CD4-positive, alpha-beta T cell (primary cell): ENCODE measurements at places on chromosomes 6 and 20.

- DNase-seq: no peak
Observed at GRCh38 chr20:59820204-59821041, 113.0 kb downstream of the SYCP2 start.

GRCh38 chr20:50464725-50465650 is 45.2 kb upstream of the PTPN1 start:
- DNase-seq: no peak

- no peak for DNase-seq
Observed at GRCh38 chr6:52672412-52673025, 1.6 kb downstream of the TMEM14A start.

- no peak for DNase-seq
Observed at GRCh38 chr6:169953686-169954085, 202.3 kb downstream of the ERMARD start.

DNA sequence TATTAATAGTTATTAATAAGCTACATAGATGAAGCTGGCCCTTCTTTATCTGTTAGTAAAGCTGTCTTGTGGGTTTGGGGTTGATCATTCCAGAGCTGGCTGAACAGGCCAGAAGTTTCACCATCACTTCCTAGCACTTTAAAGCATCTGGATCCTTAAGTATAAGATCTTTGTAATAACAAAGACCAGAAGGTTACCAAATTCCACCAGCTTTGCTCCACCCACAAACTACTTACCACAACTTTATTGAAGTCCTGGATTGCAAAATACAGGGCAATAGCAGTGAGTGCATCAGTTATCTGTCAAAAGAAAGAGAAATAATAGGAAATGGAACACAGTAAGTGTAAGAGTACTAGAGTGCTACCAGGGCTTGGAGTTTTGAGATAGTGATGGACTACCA is 33.0 kb downstream of the PIGU start:
- no peak for DNase-seq

- DNase-seq: no peak
Observed at GRCh38 chr6:138383776-138384175, 6.1 kb downstream of the SMIM28 start.

GRCh38 chr6:41874741-41875140 is 20.4 kb downstream of the USP49 start:
- no peak for DNase-seq

- no peak for DNase-seq
Observed at GRCh38 chr6:2476376-2476775, 231.0 kb upstream of the GMDS start.

- DNase-seq: no peak
Observed at GRCh38 chr6:163226181-163226835, 188.2 kb upstream of the QKI start.

GRCh38 chr20:9837634-9838033 is 1.2 kb downstream of the PAK5 start:
- DNase-seq: no peak

DNA sequence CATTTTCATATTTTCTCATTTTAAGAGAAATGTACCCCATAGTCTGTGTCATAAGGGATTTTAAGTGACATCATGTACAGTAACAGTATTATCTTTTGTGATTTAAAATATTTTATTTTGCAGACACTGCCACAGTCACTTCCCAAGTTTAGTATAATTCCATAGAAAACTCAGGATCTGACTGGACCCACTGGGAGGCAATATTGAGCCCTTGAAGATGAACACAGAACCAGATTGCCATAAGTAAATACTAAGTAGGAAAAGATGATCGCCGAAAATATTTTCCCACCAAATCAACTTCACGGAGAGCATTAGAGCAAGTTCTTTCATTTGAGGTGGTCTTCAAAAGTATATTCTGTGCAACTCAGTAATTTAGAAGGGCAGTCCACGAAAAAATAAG is 17.6 kb upstream of the PKHD1 start:
- no peak for DNase-seq

DNA sequence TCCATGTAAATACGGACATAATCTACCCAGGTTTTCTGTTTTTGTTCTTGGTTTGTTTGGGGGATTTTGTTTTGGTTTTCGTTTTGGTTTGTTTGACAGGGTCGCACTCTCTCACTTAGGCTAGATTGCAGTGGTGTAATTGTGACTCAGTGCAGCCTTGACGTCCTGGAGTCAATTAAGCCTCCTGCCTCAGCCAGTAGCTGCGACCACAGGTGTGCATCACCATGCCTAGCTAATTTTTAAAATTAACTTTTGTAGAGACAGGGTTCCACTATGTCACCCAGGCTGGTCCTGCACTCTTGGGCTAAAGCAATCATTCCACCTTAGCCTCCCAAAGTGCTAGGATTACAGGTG is 37.8 kb upstream of the EYA4 start:
- DNase-seq: no peak

- no peak for DNase-seq
Observed at GRCh38 chr6:47034421-47034820, 7.7 kb downstream of the ADGRF1 start.

DNA sequence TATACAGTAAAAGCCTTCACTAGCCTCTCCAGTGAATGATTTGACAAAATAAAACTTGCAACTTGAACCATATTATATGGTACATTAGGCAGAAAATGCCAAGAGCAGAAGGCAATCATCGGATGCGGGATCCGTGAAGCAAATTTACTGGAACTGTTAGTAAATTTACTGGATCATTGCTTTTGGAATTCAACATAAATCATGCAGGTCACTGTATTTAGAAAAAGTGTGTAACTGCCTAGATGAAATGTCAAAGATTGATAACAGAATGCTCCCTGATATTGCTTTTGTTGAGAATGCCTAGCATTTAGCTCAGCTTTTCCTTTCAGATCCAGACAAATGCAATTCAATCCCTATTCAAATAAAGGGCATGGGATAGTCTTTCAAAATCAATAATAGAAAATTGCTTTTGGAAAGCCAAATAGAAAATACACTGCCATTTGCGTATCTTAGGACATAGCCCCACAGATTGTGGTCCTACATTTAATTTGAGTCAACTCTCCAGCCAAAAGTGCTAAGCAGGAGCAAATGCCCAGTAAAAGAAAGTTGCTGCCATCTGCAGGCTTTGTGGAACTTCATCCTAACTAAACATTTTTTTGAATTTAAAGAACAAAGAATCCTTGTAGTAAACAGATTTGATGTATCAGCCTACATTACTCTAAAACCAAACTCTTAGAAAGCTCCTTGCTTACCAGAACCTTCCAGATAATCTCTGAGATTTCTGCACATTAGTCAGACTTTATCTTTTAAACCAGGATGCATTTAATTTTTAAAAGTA is 109.5 kb upstream of the HSF2 start:
- no peak for DNase-seq

GRCh38 chr20:63002511-63002910 is 4.3 kb downstream of the BHLHE23 start:
- no peak for DNase-seq

DNA sequence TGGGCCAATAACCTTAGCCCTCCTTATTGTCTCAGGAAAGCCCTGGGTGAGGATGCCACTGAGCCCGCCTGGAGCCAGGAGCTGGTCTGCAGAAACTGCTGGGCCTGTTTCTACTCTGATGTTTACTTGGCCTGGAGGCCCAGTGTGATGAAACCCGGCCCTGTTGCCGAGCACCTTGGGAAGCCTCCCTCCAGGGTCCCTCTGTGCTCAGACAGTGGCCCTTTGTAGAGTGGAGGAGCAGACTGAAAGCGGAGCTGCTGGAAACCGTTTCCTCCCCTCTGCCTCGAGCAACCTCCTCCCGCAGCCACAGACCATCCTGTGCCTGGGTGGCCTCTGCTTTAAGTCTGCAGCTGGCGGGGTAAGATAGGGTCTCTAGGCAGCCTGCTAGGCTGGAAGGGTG is 84.1 kb upstream of the EPB41L1 start:
- no peak for DNase-seq

GRCh38 chr20:33284284-33284683 is 1.3 kb downstream of the BPIFB1 start:
- DNase-seq: no peak

DNA sequence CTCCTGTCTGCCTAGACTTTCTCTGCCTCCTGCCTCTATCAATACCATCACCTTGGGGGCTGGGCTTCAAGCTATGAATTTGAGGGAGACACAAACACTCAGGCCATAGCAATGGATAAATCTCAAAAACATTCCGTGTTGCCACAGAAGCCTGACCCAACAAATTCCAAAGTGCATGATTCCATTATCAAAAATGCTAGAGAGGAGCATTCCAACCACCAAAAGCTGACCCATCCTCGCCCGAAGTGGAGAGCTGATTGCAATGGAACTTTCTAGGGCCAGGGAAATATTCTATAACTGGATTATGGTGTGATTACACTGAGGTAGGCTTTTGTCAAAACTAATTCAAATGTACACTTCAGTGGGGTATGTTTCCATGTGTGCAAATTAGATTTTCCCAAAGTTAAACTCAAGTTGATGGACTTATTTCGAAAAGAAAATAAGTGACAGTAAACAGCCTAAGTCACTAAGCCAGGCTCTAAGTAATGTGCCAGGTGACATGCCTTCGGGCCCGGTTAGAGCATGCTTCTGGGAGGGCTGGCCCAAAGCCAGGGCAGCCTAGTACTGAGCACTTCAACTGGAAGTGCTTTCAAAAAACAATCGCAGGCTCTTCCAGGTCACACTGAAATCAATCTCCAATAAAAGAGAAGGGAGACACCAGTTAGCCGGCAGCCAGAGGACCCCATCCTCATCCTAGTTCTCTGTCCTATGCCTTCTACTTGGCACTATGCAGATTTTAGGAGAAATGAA is 142.3 kb downstream of the TBXT start:
- DNase-seq: no peak

DNA sequence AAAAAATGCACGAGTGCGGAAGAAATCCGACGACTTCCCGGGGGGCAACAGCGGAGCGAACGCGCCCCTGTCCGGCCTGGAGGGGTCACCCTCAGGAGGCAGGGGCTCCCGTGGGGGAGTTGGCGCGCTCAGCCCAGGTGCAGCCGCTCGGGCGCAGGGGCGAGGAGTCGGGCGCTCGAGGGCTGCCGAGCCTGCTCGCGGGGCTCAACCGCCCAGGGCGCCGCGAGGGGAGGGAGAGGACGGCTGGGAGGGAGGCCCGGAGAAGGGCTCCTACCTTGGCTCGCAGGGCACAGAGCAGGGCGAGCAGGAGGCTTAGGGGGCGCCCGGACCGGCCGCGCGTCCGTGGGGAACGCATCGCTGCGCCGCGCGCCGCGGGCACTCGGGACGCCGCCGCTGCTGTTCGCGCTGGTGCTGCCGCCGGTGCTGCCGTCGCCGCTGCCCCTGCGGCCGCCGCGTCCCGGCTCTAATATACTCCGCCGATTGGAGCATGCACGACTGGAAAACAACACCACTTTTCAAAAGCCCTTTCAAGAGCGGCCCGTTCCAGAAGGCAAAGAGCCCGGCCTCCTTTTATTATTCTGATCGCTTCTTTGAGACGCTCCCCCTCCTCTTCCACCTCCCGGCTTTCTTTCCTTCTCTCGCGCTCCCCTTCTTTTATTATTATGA is 490 bp downstream of the JAG1 start:
- DNase-seq: no peak

DNA sequence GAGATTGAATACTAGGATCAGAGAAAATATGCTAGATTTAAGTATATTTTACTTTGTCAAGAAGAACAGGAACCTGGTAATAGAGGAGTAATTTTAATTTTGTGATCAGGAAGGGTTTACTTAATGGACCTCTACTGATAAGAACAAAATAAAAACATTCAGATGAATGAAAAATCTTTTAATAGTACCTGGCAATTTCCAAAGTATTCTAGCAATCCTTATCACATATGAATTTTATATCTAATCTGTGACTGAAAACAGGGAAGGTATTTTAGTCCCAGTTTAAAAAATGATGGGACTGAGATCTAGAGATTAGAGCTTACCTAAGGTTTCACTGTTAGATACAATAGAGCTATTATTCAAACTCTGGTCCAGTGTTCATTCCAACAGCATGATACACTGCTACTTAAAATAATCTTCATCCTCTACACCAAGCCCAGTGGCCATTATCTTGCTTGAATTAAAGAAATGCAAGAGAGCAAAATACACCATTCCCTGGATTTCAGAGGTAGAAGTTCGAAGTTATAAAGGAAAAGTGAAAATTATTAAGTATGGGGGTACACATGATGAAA is 13.5 kb downstream of the SLC17A5 start:
- no peak for DNase-seq

DNA sequence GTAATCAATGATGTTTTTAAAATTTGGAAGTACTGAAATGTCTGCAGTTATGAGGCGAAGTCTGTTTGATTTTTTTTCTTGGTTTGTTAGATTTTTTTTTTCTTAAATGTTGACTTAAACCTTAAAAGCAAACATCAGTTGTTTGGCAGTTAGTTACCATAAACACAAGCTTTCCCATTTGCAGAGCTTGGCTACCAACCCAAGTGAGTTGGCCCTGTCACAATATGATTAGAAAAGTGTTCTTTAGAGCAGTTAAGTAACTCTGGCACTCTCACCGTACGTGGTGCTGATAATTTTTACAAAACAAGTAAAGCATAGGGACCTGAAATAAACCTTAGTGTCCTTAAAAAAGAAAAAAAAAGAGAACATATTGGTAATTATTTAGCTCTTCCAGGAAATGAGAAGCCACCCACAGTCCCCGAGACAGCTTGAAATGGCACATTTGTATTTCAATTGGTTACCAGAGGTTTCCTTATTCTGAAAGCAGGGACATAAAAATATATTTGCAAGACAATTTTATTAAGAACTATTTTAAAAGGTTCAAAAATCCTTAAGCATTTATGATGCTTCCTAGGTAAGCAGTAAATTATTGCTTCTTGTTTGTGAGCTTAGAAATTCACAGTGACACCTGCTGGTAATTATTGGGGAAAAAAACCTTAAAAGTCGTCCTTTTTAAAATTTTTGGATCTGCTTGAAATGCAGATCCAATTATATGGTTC is 3.9 kb downstream of the HEY2 start:
- no peak for DNase-seq

DNA sequence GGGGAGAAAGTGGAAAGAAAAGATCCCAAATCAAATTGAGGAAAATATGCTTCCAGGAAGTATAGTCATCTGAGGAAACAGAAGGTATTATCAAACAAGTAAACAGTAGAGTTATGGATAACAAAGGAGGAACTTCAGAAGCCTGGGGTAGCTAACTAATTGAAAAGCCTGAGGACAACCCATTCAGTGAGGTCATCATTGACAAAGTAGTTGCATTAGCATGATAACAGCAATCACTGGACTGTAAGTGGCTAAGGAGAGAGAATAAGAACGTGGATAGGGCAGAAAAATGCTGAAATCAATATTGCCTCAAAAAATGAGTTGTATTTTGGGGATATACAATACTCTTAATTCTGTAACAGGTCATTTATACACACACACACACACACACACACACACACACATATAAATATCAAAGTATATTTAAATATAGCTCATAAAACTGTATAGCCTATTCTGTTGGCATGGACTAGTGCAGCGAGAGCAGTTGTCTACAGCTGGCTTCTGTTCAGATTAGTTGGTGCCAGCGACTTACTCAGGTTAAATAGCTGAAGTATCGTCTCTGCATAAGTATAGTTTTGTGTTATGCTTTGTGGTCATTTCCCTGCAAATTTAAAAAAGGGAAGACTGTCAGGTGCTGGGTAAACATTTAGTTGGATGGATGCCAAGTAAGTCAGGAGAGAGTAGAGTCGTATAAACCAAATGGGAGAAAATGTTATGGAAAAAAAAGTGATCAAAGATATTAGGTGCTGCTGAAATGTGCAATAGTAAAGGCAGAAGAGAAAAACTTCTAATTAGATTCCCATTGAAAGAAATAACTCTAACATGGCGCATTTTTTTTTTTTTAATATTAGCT is 33.8 kb upstream of the CTAGE9 start:
- DNase-seq: no peak

GRCh38 chr20:6053776-6054688 is at the start of gene LRRN4:
Gene LRRN4, minus strand, starts transcription at chr20:6054060. Its CDS starts 1,261 bp downstream, at chr20:6052799.
- DNase-seq: no peak
